ENCODE measurements at places on chromosomes 11 and 22.

GRCh38 chr11:62627713-62628112, 5.9 kb upstream of the B3GAT3 start:
- no peak for DNase-seq

DNA sequence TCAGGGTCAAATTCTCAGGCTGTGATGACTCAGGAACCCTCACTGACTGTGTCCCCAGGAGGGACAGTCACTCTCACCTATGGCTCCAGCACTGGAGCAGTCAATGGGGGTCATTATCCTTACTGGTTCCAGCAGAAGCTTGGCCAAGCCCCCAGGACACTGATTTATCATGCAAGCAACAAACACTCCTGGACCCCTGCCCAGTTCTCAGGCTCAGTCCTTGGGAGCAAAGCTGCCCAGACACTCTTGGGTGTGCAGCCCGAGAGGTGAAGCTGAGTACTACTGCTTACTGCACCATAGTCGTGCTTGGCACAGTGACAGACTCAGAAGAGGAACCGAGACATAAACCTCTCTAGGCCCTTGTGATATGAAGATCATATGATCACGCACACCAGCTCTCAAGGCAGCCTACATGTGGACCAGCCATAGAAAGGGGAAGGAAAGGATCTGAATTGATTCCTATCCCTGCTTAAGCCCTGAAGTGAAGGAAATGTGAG, 58.2 kb downstream of the ZNF280B start:
- peak; percentile 47 for DNase-seq

DNA sequence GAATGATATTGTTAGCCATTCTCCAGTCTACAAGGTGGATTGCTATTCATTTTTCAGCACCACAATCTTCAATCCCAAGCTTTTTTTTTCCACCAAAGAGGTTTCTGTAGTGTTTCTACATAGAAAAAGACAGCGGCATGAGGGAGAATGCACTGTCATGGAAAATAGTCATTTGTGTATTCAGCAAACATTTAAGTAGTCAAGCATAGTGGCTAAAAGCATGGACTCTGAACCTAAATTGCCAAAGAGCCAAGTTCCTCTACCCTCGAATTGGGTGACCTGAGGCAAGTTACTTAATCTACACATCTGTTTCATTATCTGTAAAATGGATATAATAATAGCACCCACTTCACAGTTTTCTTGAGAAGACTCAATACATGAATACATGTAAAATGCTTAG, 14.2 kb downstream of the GAS2 start:
- no peak for DNase-seq

DNA sequence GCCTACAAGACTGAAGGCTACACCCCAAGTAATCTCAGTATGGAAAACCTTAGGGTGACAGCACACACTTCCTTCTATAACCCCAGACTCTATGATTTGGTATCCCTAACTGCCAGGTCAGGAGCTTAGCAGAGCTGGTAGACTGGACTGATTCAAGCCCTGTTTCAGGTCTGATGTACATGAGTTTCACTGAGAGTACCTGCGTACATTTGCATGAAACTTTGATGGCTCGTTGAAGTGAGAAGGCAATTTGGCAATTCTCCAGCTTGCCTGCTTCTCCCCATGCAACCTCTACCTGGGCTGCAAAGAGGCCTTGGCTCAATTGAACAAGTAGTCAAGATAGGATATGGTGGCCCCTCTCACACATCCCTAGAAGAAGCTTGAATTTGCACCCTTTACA, 10.2 kb downstream of the FIBIN start:
- no peak for DNase-seq

- DNase-seq, result no peak
Observed at GRCh38 chr11:19455731-19456130, 215.0 kb upstream of the E2F8 start.

DNA sequence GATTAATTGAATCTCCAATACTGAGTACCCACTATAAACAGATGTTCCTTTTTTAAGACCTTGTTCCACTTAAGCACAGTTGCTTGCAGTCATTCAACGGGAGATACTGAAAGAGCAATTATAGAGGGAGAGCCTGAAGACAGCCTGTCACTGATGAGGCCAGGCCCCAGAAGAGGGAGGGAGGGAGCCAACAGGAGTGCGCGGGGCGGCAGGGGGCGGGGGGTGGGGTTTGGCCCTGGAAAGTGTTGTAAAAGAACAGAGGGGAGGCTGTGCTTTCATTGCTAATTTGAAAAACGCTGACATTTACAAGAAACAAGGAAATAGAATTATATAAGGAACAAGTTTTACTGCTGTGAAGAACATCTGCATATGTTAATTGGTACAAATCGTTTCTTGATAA, 53.1 kb downstream of the MAP6 start:
- DNase-seq, result no peak

GRCh38 chr11:34120651-34121050, 15.2 kb downstream of the NAT10 start:
- DNase-seq, result no peak

All from GM18507 (cell line).